ENCODE measurements at places on chromosomes 12 and 14. TPM values are rescaled to one million over a fixed set of nuclear protein-coding genes. Genes with fewer than 3 reads are reported as not detected.

GRCh38 chr12:133120385-133121191, 9.5 kb downstream of the ZNF891 start:
- no peaks in the 10 kb centered on the region for H3K27me3 ChIP-seq
- DNase-seq: no peak
- H3K4me3 ChIP-seq: no peak overlapping the region
- no peak overlapping the region for H3K27ac ChIP-seq

GRCh38 chr12:119311878-119312277, 22.7 kb upstream of the CCDC60 start:
- H3K4me3 ChIP-seq: no peak overlapping the region
- no peaks in the 10 kb centered on the region for H3K4me1 ChIP-seq

DNA sequence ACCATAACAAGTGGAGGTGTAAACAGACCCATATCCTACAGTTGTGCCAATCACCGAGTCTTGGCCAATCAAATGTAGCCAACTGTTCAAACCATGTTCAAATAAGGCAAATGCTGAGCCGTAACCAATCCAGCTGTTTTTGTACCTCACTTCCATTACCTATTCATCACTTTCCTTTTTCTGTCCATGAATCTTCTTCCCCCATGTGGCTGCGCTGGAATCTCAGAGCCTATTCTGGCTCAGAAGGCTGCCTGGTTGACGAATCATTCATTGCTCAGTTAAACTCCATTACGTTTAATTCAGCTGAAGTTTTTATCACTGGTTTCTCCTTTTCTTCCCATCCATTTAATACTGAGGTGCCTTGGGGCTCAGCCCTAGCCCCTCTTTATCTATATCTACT, 71.1 kb downstream of the TBC1D30 start:
- no peak overlapping the region for H3K4me3 ChIP-seq
- no peaks in the 10 kb centered on the region for H3K4me1 ChIP-seq

GRCh38 chr14:102574281-102575159, 17.9 kb upstream of the RCOR1 start:
- H3K27me3 ChIP-seq: no peaks in the 10 kb centered on the region
- H3K27ac ChIP-seq: no peak overlapping the region
- no peaks in the 10 kb centered on the region for H3K4me1 ChIP-seq
- H3K4me3 ChIP-seq: no peak overlapping the region

DNA sequence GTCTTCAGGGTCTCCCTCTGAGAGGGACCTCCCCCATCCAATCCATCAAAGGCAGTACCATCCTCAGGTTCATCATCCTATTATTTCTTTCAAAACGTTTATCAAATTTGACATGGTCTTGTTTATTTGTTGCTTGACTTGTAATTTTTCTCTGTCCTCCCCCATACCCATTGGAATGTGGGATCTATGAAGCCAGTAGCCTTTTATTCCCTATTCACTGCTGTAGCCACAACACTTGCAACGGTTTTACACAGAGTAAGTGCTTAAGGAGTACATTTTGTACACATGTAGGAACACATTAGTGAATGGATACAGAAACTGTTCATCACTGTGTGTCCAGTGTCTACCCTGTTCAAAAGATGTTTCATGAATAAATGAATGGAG, 41.5 kb downstream of the IGF1 start:
- DNase-seq: no peak
- no peaks in the 10 kb centered on the region for H3K27me3 ChIP-seq
- H3K27ac ChIP-seq: no peak overlapping the region
- no peak overlapping the region for H3K4me3 ChIP-seq
- H3K36me3 ChIP-seq: no peaks in the 10 kb centered on the region
- no peaks in the 10 kb centered on the region for H3K4me1 ChIP-seq

DNA sequence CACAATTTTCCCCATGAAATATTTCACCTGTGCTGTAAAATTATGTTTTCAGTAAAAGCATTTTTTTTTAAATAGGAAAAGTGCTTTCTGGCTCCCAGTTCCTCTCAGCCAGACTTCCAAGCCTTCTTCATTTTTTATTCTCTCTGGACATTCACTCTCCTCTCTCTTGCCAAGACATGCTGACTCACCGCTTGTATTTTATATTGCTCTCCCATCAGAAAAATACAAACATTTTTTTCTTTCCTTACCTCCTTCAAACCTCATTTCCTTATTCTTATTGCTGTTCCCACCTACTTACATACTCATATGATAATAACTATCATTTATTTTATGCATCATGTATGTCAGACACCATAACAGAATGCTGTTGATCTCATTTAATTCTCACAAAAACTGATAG, 37.7 kb upstream of the ZNF641 start:
- no peak overlapping the region for H3K27ac ChIP-seq
- peaks cover 3% of the 10 kb centered on the region for H3K4me1 ChIP-seq
- no peak for DNase-seq
- H3K36me3 ChIP-seq: no peaks in the 10 kb centered on the region
- H3K4me3 ChIP-seq: no peak overlapping the region

- no peak overlapping the region for H3K27ac ChIP-seq
- no peak overlapping the region for H3K4me3 ChIP-seq
- DNase-seq: no peak
- no peaks in the 10 kb centered on the region for H3K27me3 ChIP-seq
- no peaks in the 10 kb centered on the region for H3K4me1 ChIP-seq
These were observed 87.0 kb downstream of the SRRM4 start for GRCh38 chr12:119068129-119068856.

GRCh38 chr12:51217133-51217967, 512 bp downstream of the POU6F1 start:
- no peaks in the 10 kb centered on the region for H3K36me3 ChIP-seq
- H3K4me1 ChIP-seq: peaks cover 19% of the 10 kb centered on the region
- peak; percentile 94 for DNase-seq
- peak overlapping the region; percentile 98 for H3K27ac ChIP-seq
- peak overlapping the region; percentile 80 for H3K4me3 ChIP-seq

- H3K27me3 ChIP-seq: no peaks in the 10 kb centered on the region
- no peak overlapping the region for H3K4me3 ChIP-seq
- H3K4me1 ChIP-seq: peaks cover 24% of the 10 kb centered on the region
- H3K27ac ChIP-seq: no peak overlapping the region
- DNase-seq: peak; percentile 82
These were observed 15.7 kb upstream of the FIGNL2 start for GRCh38 chr12:51863933-51864832.

DNA sequence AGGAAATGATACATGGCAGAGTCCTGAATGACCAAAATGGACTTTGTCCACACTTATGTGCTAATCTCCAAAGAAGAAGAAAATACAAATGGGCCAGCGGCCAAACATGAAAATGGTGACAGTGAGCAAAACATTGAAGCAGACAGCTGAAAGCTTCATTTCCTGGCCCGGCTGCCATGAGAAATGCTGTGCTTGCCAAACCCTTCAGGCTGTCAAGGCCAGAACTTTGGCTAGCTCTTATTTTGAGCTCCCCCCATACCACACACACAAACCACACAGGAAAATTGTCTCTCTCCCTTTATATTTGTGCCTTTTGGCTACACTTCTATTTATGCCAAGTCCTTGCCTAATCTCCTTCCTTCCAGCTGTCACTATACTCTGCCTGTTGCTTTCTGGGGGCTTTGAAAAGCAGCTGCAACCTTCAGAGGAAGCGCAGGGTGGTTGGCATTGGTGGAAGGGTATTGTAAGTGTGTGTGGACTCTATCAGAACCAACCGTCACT, 323.8 kb downstream of the RAD51B start:
- H3K27ac ChIP-seq: peak overlapping the region; percentile 77
- H3K36me3 ChIP-seq: no peaks in the 10 kb centered on the region
- no peaks in the 10 kb centered on the region for H3K27me3 ChIP-seq
- H3K4me1 ChIP-seq: peaks cover 43% of the 10 kb centered on the region

GRCh38 chr14:77302926-77303325, 17.8 kb downstream of the POMT2 start:
- no peak overlapping the region for H3K27ac ChIP-seq
- peaks cover 9% of the 10 kb centered on the region for H3K4me1 ChIP-seq
- no peaks in the 10 kb centered on the region for H3K36me3 ChIP-seq

DNA sequence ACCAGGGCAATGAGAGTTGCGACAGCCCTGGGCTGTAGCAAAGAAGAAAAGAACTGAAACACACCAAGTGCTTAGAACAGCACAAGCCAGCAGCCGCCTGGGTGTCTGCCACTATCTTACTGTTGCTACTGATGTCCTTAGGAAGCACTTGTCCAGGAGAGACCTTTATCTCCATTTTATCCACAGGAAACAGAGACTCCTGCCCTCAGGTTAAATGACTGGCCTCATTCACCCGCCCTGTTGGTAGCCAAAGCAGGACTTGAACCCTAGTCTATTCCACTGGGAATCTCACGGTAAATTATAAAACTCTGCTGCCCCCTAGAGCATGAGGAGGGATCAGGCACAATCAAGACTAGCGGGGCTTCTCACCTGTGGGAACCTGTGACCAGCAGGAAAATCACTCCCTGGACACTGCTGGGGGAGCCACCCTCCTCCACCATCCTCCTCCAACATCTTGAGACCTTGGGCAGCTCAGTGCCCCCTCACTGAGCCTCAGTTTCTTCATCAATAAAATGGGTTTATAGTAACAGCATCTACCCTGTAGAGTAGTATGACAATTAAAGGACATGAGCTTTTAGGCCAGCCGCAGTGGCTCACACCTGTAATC, 20.5 kb upstream of the TESC start:
- H3K4me3 ChIP-seq: no peak overlapping the region
- no peak overlapping the region for H3K27ac ChIP-seq
- DNase-seq: no peak
- no peaks in the 10 kb centered on the region for H3K36me3 ChIP-seq
- H3K4me1 ChIP-seq: peaks cover 28% of the 10 kb centered on the region
- H3K27me3 ChIP-seq: no peaks in the 10 kb centered on the region

DNA sequence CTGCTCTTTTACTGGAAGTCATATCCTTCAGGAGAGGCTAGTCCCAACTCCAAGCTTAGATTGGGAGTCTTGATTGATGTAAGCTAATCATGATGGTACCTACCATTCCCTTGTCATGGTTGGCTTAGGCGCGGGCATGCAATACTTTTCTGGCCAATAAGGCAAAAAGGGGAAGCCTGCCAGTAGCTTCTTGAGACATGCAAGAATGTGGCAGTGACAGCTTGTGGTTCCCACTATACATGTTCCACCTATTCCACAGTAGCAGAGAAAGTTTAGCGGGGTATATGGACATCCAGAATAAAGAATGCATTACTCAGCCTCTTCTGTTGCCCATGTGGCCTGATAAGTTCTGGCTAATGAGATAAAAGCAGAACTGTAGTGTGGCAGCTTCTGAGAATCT, 55.0 kb downstream of the AP5M1 start:
- H3K4me1 ChIP-seq: no peaks in the 10 kb centered on the region
- no peaks in the 10 kb centered on the region for H3K36me3 ChIP-seq
- no peak overlapping the region for H3K27ac ChIP-seq

GRCh38 chr12:104049903-104050356, at the start of gene GLT8D2:
TSS of gene GLT8D2 (minus strand) at chr12:104050187. CDS start at chr12:104019648, 30,539 bp downstream.
- H3K27ac ChIP-seq: peak within 1 kb of the TSS; percentile 7
- peak; percentile 77 for DNase-seq
- H3K4me3 ChIP-seq: peak within 1 kb of the TSS; percentile 50
- peaks cover 3% of the 10 kb centered on the region for H3K4me1 ChIP-seq

- no peaks in the 10 kb centered on the region for H3K36me3 ChIP-seq
- no peak overlapping the region for H3K27ac ChIP-seq
- H3K4me3 ChIP-seq: no peak overlapping the region
- DNase-seq: no peak
These were observed 6.0 kb upstream of the MANSC4 start for GRCh38 chr12:27785882-27786570.

DNA sequence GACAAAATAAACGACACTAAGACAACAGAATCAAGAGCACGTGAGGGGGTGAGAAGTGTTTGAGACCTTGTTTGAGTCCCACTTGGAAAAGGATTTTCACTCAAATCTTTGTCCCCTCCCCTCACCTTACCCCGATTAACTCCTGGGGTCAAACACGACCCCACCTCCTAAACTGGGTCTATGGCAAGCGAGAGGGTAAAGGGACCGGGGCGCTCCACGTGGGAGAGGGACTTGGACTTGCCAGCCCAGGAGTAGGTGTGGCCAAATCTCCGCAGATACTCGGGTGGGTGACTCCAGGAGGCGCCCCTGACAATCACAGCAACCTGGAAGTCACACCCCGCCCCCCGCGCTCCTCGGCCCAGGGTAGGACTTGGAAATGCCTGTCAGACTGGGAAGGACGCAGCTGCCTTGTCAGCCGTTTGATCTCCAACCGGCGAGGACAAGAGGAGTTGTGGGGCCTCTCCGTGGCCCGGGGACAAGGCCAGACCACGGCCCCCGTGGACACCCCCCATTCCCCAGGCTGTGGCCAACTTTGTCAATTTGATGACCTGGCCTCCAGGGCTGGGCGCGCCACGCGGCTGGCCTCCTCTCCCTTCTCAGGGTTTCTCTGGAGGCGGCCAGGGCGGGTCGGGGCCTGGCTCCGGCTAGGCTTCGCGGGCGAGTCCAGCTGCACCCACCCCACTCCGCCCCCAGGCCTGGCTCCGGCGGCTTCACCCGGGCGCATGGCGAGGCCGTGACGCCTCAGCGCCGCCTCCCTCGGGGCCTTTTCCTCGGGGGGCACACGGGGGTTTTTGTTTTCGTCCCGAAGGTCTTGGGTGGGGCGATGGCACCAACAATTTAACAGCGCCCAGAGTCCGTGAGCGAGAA, 1.1 kb upstream of the BCL11B start:
- peak; percentile 88 for DNase-seq
- H3K4me1 ChIP-seq: peaks cover 39% of the 10 kb centered on the region
- no peaks in the 10 kb centered on the region for H3K36me3 ChIP-seq
- peak overlapping the region; percentile 27 for H3K27ac ChIP-seq
- peak overlapping the region; percentile 50 for H3K4me3 ChIP-seq

DNA sequence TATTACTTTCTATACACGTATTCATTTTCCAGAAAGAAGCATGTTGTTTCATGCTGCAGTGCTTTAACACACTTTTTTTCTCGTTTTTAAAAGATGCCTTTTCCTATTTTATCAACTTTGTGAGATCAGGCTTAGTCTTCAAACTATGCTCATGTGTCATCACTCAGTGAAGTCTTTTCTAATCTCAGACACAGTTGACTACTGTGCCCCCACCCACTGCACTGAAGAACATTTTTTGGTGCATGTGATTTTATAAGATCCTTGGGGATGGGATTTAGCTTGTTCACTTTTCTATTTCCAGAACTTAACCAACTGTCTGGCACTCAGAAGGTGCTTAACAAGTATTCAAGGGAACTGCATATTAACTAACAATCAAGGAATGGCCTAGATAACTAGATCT, 85.5 kb downstream of the CDK17 start:
- H3K4me3 ChIP-seq: no peak overlapping the region
- DNase-seq: no peak
- H3K27me3 ChIP-seq: no peaks in the 10 kb centered on the region
- H3K4me1 ChIP-seq: peaks cover 4% of the 10 kb centered on the region

The MYO1H gene
- 0.46 TPM for total RNA-seq

The SERPINA3 gene
- total RNA-seq: 77.4 TPM

The AMN gene
- 56.6 TPM for total RNA-seq

The ZNF385A gene
- 18.5 TPM for total RNA-seq

The ZFHX2 gene
- total RNA-seq: 1.7 TPM

The NR2C1 gene
- total RNA-seq: 45.4 TPM

The SRRM4 gene
- total RNA-seq: 0.20 TPM

The RNU4-1 gene
- total RNA-seq: under 0.01 TPM

The TEX52 gene
- not detected for total RNA-seq

The ARHGEF40 gene
- 46.8 TPM for total RNA-seq

The CCDC197 gene
- total RNA-seq: not detected

The LBHD2 gene
- total RNA-seq: not detected

The PLA2G1B gene
- total RNA-seq: 34.9 TPM

The NCKAP5L gene
- 27.8 TPM for total RNA-seq

The OTOGL gene
- 0.10 TPM for total RNA-seq
